Spinal cord (tissue), 10 donors: ENCODE measurements at places on chromosomes 16 and 17. TPM values are rescaled to one million over a fixed set of nuclear protein-coding genes. Genes with fewer than 3 reads are reported as not detected.

ABCC3 gene
- polyA plus RNA-seq, result 0.52 TPM

CD300H gene
- polyA plus RNA-seq, result not detected

AARS1 gene
- 109 TPM for polyA plus RNA-seq

KRTAP2-1 gene
- polyA plus RNA-seq, result not detected

HAP1 gene
- polyA plus RNA-seq, result 44.2 TPM

KRTAP4-1 gene
- not detected for polyA plus RNA-seq

KRTAP9-3 gene
- not detected for polyA plus RNA-seq

PITPNC1 gene
- polyA plus RNA-seq, result 55.3 TPM

CCT6B gene
- polyA plus RNA-seq, result 4.2 TPM

WNK4 gene
- 14.1 TPM for polyA plus RNA-seq

EVI2A gene
- 28.0 TPM for polyA plus RNA-seq

NXN gene
- polyA plus RNA-seq, result 37.3 TPM

NPB gene
- 3.8 TPM for polyA plus RNA-seq

SRSF1 gene
- polyA plus RNA-seq, result 200 TPM

TIGD7 gene
- 14.0 TPM for polyA plus RNA-seq

ITGAX gene
- polyA plus RNA-seq, result 9.3 TPM

ZFPM1 gene
- polyA plus RNA-seq, result 8.7 TPM

OR3A3 gene
- polyA plus RNA-seq, result not detected

CSH2 gene
- polyA plus RNA-seq, result 0.47 TPM

CCL7 gene
- not detected for polyA plus RNA-seq

KRTAP9-4 gene
- not detected for polyA plus RNA-seq

CD300A gene
- 8.2 TPM for polyA plus RNA-seq

GAS7 gene
- polyA plus RNA-seq, result 74.9 TPM

SULT1A4 gene
- polyA plus RNA-seq, result 4.9 TPM

SDR42E1 gene
- polyA plus RNA-seq, result 0.48 TPM

SLC16A11 gene
- 0.52 TPM for polyA plus RNA-seq

RDM1 gene
- polyA plus RNA-seq, result 2.4 TPM

KRT17 gene
- polyA plus RNA-seq, result 0.66 TPM

KRT33B gene
- 0.44 TPM for polyA plus RNA-seq

KIF19 gene
- polyA plus RNA-seq, result 2.3 TPM

TMC5 gene
- polyA plus RNA-seq, result 0.38 TPM

AOC2 gene
- 4.1 TPM for polyA plus RNA-seq

OTOP3 gene
- not detected for polyA plus RNA-seq

RGS9 gene
- 42.4 TPM for polyA plus RNA-seq

GP1BA gene
- polyA plus RNA-seq, result 1.6 TPM

UMOD gene
- 0.63 TPM for polyA plus RNA-seq

PLEKHH3 gene
- polyA plus RNA-seq, result 16.9 TPM

FAM20A gene
- polyA plus RNA-seq, result 16.3 TPM
